Panc1 (cell line): ENCODE measurements at places on chromosomes 7 and 10. TPM values are rescaled to one million over a fixed set of nuclear protein-coding genes. Genes with fewer than 3 reads are reported as not detected.
A peak's percentile ranks its signal among the peaks of the same experiment; 100 is the strongest.

Gene PSD
- total RNA-seq, result 2.4 TPM

DNA sequence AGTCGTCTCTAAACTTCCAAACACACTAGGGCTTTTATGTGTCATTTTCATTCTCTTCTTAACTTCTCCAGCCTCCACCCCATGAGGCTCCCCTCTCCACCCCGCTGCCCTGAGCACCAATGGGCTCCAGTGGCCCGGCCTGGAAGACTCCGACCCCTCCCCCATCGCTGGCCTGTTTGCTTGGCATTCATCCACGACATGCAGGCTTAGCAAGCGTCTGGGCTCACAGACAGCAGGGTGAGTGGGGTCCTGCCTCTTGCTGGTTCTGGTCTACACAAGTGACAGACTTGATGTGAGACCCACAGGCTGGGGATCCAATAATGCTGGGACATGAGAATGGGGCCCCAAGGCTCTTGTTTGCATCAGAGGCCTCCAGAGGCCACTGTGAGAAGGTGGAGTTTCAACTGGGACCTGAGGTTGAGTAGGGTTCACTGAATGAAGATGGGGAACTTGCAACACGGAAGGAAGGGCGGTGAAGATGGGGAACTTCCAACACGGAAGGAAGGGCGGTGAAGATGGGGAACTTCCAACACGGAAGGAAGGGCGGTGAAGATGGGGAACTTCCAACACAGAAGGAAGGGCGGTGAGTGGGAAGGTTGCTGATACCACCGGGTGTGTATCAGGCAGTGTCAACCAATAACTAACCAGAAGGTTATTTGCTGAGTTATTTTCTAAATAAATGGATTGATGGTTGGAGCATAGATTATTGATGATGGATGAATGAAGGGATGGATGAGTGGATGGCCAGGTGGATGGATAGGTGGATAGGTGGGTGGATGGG is 14.0 kb downstream of the KNDC1 start:
- no peak for DNase-seq

GRCh38 chr10:44910602-44911001 is 535 bp upstream of the TMEM72 start:
- DNase-seq, result no peak

GRCh38 chr10:71060476-71061426 is 151.6 kb upstream of the UNC5B start:
- DNase-seq, result no peak

- DNase-seq, result no peak
These were observed 17.3 kb downstream of the ELMO1 start for GRCh38 chr7:37431413-37431812.

DNA sequence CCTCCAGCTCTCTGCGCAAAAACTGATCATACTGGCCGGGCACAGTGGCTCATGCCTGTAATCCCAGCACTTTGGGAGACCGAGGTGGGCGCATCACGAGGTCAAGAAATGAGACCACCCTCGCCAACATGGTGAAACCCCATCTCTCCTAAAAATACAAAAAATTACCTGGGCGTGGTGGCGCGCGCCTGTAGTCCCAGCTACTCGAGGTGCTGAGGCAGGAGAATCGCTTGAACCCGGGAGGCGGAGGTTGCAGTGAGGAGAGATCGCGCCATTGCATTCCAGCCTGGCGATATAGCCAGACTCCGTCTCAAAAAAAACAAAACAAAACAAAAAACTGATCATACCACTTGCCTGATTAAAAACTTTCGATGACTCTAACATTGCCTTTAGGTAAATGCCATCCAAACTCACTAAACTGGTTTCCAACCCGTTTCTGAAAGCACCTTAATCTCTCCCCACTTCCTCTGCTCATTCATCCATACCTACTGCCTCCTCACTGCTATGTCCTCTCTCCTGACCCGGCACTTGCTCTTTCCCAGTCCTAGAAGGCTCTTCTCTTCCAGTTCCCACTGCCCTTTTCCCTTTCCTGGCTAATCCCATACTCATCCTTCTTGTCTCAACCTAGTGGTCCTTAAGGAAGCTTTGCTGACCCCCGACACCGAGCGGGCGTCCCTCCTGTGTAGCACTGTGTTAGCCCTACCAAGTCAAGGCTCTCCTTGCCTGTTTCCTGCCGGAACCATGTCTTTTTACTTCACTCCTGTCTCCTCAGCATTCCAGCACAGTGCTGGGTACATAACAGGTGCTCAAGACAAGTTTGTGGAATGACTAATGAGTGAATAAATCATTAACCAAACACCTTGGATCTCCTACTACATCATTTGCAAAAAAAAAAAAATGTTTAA is 686 bp upstream of the MIOS start:
- DNase-seq, result peak; percentile 65

GRCh38 chr7:111677848-111678247 is 115.6 kb upstream of the IMMP2L start:
- DNase-seq, result no peak

DNA sequence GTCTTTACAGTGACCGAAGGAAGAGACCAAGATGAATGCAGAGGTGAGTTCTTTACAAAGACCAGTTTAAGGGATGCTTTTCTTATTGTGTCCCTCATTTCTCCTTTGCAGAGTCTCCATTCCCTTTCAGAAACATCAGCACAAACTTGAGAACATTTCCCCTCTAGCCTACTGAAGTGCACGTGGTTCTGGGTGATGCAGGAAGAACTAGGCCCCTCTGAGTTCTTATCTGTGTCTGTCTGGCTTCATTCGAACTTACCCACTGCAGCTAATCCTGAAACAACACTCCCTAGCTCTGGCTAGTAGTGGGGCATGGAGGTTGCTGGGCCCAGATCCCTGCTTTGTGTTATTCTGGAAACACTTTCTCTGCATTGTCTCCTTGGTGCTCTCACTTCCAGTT is 12.6 kb downstream of the BLVRA start:
- DNase-seq, result no peak

DNA sequence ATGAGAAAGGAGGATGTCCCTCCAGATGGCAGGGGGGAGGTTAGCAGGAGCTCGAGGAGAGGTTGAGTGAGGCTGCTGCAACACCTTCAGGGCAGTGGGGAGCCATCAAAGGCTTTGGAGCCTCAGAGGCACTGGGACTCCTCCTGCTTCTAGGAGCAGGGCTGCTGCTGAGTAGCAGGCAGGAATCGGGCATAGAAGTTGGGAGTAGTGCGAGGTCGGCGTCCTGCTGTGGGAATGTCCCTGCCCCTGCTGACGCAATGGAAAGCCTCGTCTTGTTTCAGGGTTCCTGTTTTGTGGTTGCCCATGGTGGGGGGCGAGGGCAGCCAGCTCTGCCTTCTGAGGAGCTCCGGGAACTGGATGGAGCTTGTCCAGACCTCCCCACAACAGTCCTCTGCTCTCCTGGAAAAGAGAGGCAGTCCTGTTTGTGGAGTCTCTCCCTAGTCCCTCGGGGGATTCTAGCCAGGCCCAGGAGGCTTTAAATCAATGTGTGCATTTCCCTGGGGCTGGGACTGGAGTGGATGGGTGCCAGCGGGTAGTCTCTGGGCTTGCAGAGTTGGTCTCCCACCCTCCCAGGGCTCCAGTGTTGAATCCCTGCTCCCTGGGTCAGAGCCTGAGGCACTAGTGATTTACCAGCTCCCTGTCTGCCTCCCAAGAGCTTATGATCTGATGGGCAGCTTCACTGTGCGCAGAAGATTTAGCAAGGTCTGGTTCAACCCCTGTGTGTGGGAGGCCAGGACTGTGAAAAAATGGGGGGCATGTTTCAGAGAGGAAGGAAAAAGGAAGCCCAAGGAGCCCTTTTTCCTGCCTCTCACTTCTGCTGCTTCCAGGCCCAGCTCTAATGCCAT is 98.7 kb upstream of the PPIF start:
- no peak for DNase-seq

GRCh38 chr7:26201247-26202018 is at the start of gene CBX3:
TSS of gene CBX3 (plus strand) at chr7:26201745. CDS start at chr7:26202999, 1,254 bp downstream.
- no peak for DNase-seq

GRCh38 chr10:21832821-21833130 is 170.8 kb downstream of the DNAJC1 start:
- DNase-seq, result no peak

DNA sequence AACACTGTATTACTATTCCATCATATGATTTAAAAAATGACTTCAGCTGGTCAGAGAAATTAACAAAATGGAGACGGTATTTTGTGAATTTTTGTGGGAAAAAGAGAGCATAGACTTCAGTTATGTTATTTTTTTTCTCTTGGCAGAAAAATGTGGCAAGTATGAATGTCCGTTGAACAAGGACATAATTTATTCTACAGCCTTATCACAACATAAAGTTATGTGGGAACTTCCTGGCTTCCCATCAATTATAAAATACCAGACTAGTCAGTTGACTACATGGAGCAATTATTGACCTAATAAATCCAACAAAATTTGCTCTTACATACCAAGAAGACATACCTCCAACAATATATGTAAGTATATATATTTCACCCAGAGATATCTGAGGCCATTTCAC is 88.6 kb upstream of the PPP1R3A start:
- DNase-seq, result no peak

GRCh38 chr10:78981970-78982281 is 86.8 kb upstream of the ZMIZ1 start:
- DNase-seq, result no peak

DNA sequence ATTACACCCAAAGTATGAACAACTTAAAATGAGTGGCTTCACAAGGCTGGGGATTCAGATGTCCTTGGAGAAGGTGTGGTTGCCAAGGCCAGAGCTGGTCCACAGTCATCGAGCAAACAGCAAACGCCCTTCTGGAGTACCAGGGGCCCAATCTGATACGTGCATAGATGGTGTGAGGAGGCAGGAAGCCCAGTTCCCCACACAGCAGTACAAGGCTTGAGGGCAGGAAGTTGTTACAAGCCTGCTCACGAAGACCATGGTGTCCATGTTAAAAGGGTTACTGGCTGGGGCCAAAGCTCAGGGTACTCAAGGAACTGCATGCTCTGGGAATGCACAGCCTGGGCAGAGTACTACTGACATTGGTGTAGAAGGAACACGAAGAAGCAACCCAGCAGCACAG is 4.6 kb upstream of the ANKRD26 start:
- DNase-seq, result no peak

GRCh38 chr10:47016564-47016963 is 105.3 kb downstream of the PTPN20 start:
- DNase-seq, result no peak

- DNase-seq, result no peak
These were observed 115.0 kb downstream of the TMEM26 start for GRCh38 chr10:61338146-61338545.

DNA sequence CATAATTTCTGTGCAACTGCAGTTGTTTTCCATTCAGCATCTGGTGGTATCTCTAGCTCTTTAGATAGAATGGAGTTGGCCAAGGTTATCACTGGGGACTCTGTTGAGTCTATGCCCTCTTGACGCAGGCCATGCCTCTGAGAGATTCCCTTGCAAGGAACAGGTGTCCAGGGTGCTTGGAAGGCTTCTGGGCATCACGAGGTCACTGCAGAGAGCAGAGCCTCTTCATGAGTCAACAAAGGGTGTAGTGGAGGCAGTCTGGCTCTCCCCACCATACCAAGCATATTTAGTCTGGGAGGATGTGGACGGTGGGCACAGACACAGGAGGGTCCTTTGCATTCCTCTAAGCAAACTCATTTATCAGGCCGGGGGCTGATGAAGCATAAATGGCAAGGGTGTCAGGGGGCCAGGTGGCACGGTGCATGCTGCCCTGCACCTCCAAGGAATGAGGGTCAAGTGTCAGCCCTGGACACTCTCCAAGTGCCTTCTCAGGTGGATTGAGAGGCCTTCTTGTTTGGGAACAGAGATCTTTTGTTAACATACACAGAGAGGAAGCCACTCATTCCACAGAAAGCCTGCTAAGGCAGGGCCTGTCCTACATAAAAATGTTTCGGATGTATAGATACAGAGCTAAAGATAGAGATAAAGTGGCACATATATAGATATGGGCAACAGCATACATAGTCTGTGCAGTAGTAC is 328.6 kb downstream of the INHBA start:
- no peak for DNase-seq

Gene SDHAF3
- 16.1 TPM for total RNA-seq

GRCh38 chr7:7321681-7322080 is 139.3 kb downstream of the C1GALT1 start:
- DNase-seq, result no peak

DNA sequence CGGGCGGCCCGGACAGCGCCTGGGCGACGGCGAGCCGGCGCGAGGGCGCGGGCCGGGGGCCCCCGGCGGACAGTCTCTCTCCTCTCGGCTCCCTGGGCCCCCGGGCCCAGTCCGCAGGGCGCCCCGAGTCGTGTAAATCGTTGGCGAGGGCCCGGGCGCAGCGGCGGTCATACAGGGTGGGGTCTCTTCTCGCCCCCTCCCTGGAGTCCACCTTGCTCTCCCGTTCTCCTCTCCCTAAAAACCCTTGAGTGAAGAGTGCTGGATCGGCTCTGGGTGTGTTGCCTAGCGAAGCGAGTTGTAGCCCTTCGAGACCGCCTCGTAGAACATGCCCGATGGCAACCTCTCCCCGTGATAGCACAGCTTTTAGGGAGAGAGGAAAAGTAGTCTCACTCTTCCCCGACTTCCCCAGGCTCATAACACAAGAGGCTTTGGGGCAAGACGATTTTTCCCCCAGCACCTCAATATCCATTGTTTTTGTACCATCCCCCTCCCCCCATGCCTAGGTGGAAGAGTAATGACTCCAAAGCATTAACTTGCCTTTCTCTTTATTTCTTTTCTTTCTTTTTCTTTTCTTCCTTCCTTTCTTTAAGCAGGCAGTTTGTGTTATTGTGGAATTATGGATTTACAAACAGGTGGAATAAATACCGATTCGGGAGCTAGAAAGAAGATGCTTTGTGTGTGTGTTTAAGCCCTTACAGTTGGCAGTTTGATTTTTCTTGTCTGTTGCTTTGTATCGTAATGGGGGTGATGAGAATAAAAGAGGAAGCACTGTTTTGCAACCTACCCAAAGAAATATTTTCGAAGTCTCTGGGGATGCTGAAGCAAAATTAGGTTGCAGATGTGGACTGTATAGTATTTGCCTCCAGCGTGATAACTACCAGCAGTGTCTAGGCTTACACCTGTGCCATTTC is 822 bp downstream of the SHOC2 start:
- DNase-seq, result no peak

DNA sequence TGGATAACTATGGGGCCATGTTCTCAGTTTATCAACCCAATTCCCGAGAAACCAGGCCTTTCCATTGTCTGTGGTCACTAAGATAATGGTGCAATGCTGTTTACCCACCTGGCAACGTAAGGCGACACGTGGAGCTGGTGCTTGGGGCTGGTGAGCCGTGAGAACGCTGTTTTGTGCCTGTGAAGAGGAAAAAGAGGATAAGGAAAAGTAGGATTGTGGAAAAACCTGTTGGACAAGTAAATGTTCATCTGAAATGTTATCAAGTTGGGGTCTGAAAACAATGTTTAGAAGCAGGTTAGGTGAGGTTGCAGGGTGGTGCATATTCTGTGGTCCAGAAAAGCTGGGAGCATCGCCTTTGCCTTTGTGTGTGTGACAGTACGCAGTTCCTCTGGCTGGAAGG is 88.5 kb downstream of the PPP1R17 start:
- DNase-seq, result no peak

DNA sequence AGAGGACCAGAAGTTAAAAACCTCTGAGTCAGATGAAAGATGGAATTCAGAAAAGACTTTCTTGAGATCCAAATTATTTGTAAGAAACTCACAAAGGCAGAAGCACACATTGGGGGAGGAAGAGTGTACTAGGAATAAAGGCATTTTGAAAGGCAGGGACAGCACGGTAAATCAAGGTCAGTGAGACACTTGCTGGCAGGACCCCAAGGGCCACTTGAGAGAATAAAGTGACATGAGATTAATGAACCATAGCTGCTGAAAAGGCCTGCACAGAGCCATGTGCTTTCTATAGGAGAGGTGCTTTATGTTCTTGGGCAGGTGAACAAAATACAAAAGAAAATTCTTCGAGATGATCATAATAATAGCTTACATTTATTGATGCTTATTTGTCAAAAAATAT is 929.9 kb upstream of the MBL2 start:
- DNase-seq, result no peak

GRCh38 chr7:155351120-155351870 is 53.6 kb downstream of the INSIG1 start:
- DNase-seq, result no peak
